Effector memory CD8-positive, alpha-beta T cell (primary cell): ENCODE measurements at places on chromosomes 4 and X.

DNA sequence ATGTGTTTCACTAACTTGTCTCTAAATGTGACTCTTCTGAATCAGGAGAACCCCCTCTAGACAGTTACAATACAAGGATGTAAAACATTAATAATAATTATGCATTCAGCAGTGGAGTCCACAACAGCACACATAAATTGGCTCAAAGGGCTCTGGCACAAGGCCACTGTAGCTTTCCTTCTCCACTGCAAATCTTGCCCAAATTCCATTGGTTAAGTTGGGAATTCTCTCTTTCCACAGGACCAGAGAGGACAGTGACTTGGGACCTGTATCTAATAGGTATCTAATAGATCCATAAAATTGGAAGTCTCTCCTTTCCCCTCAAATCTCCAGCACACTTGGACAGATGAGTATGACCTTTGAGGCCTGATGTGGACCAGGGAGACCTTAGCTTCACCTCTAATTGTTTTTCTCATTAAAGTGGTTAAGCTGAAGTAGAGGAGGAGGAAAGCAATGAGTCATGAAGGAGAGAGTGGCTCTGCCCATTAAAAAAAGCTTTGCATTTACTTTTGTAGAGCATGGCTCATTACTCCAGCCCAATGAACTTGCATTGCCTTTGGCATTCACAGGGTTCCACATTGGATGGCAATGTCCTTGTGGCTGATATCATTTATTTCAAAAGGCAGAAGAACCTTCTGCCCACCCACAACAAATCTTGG, 72.3 kb upstream of the SH3RF1 start:
- DNase-seq: no peak

DNA sequence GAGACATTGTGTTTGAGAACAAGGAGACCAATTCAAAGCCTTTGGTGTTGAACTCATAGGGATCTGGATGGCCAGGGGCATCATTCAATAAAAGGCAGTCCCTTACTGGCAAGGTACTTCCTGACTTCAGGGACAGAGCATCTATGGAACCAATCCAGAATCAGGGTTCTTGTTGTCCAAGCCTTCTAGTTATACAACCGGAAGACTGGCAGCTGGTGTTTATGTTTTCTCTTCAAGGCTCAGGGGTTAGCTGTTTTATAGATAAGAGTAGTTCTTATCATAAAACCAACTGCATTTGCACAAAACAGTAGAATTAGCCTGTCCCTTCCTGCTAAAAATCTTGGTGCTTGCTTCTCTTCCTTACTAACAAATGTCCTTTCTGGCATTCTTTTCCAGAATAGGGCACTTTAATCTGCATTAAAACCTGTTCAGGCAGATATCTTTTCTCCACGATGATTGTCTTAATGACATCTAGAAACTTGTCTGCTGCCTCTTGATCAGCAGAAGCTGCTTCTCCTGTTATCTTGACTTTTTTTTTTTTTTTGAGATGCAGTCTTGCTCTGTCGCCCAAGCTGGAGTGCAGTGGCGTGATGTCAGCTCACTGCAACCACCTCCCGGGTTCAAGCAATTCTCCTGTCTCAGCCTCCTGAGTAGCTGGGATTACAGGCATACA, 38.4 kb upstream of the ARHGEF6 start:
- no peak for DNase-seq

DNA sequence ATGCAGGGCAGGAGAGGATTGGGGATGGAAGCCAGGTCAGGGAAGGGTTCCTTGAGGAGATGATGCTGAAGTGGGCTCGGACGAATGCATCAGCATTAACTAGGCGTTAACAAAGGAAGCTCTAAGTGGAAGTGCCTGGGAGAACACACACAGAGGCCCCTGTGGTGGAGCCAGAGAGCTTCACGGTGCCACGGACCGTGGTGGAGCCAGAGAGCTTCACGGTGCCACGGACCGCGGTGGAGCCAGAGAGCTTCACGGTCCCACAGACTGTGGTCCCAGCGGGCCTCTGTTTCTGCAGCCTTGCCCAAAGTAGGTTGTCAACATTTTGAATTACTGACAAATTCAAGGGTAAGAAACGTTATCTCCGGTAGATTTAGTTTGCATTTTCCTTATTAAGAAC, 48.3 kb downstream of the TRIML2 start:
- no peak for DNase-seq

- DNase-seq: no peak
These were observed 55.9 kb upstream of the GABRA2 start for GRCh38 chr4:46445710-46446314.

DNA sequence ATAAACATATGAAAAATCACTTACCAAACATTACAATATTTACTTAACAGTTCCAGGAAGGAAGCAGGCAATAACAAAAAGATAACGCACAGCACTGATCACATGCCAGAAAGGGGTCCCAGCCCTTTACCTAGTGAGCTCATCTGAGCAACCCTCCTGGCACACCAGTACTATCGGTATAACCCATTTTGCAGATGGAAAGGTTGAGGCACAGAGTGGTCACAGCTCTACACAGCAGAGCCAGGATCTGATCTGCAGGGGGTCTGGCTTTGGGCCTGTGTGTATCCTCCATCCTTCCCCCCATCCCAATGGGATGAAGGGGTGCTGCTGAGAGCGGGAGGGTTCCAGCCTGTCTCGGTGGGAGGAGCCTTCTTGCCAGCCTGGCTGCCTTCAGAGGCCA, 5.0 kb downstream of the NSG1 start:
- DNase-seq: no peak

DNA sequence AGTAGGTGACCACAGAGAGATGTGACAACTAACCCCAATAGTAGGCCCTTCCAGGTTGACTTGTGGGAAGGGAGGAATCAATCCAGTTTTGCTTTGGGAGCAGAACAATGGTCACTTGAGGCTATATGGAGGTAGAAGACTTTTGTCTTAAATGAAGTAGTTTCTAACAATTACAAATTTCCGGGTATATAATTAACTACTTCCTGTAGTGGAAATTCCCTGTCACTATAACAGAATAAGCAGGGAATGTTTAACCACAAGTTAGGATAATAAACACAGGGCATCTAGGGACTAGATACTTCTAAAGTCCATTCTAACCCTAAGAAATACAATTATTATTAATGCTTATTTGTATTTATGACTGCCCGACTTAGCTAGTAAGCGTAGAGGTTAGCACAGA, 99.0 kb upstream of the TRPC3 start:
- no peak for DNase-seq

- DNase-seq: no peak
These were observed 64.6 kb upstream of the TRPC5 start for GRCh38 chrX:112147206-112147605.

- DNase-seq: no peak
These were observed 10.1 kb downstream of the FGFRL1 start for GRCh38 chr4:1021386-1022050.

DNA sequence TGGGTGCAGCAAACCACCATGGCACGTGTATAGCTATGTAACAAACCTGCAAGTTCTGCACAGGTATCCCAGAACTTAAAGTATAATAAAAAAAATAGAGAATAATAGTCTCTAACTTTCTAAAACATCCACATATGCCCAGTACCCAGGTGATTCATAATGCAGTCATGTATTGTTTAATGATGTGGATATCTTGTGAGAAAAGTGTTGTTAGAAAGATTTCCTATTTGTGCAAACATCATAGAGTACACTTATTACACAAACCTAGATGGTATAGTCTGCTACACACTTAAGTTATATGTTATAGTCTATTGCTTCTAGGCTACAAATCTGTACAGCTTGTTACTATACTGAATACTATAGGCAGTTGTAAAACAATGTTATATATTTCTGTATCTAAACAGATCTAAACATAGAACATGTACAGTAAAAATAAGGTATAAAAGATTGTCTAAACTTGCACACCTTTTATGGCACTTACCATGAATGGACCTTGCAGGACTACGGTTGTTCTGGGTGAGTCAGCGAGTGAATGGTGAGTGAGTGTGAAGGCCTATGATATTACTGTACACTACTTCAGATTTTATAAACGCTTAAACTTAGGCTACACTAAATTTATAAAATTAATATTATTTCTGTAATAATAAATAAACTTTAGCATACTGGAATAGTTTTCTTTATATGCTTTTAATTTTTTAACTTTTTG, 232.2 kb upstream of the SLIT2 start:
- DNase-seq: no peak

GRCh38 chrX:37380924-37381323, 31.8 kb downstream of the PRRG1 start:
- DNase-seq: no peak

DNA sequence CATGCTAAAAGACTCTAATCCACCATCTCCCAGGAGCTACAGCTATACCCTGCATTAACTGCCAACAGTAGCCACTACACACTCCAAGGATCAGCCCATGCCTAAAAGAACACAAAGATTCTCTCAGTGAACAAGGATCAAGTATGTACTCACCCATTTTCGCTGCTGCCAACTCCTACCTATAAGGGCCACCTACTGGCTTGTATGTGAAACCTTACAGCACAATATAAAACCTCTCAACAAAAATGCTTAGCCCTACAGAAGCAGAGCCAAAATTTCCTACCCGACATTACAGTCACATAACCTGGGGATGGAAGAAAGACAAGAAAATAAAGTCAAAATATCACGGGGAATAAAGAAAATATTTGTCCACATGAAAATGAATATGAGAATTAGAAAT, 562.8 kb upstream of the POU3F4 start:
- no peak for DNase-seq

DNA sequence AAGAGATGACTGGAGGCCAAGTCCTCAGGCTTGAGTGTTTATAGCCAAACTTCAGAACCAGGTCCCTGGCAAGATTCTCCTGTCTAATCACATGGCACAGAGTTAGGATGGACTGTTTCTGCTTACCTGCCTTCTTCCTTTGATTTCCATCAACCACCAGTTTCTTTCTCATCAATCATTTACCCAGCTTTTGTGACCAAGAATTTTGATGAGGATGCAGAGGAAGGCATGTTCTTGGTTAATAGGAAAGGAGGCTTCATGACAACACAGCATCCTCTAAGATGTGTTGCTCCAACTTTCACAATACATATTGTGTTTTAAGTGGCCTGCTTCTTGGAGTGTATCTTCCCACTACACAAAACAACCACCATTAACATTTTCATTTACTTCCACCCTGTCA, 65.3 kb downstream of the NFKB1 start:
- no peak for DNase-seq

DNA sequence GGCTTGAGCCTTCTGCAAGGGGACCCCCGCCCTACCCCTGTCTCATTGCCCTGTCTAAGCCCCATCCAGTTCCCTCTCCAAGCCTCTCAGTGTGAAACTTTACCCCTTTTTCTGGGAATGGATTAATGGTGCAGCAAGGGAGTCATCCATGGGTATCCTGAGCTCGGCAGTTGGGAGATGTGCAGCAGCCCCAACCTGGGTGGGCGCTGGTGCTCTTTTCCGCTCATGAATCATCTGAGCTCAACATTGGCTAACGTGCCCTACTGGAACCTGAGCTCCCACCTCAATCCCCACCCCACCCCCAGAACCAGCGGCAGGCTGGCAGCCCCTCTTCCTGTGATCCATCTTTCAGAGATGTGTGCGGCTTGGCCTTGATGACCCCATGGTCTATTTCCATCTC, 130.3 kb upstream of the MSX1 start:
- no peak for DNase-seq

DNA sequence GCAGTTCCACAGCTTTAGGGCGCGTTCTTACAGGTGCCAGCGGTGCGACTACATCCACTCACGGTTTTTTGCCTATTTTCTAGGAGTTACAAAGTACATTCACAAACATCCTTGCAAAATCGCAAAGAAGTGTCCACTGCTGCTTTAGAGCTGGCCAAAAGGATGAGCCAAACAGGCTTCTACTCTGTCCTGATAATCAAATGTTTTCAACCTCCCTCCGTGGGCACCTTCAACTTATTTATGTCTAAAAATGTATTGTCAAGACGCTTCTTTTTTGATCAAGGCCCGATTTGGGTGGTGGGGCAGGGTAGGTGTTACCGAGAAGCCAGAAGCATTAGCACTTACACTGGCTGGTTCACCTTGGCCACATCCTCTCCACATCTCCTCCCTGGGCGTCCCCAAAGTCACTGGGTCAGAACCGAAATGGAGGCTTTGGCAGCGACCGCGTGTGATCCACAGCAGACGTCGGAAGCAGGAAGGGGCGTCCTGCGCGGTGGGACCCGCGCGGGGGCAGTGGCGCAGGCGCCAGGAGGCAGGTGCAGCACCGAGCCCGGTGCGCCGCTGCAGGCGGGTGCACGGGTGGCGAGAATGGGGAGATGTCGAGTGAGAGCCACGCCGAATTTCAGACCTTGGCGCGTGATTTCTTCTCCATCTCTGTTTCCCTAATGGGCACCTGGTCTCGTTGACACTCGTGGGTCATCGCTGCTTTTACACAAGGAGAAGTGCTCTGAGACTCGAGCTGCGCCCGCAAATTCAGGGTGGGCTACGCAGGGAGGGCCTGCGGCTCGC, 16.9 kb downstream of the NKX3-2 start:
- no peak for DNase-seq

DNA sequence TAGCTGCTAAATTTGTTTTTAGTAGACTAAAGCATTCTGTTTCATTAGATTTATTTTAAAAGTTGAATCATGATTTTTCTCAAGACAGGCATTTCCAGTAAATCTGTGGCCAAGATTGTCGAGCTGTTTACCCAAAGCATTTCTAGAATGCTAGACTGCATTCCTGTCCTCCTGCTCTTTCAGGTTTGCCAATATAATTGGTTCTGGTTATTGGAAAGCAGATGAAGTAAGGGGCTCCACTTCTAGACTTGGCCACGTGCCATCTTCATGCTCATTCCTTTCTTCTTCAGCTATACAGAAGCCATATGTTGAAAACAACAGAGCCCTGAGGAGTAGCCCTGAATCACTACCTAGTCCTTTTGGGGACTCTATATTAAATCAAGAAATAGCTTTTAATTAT, 62.5 kb downstream of the PGRMC2 start:
- DNase-seq: no peak

DNA sequence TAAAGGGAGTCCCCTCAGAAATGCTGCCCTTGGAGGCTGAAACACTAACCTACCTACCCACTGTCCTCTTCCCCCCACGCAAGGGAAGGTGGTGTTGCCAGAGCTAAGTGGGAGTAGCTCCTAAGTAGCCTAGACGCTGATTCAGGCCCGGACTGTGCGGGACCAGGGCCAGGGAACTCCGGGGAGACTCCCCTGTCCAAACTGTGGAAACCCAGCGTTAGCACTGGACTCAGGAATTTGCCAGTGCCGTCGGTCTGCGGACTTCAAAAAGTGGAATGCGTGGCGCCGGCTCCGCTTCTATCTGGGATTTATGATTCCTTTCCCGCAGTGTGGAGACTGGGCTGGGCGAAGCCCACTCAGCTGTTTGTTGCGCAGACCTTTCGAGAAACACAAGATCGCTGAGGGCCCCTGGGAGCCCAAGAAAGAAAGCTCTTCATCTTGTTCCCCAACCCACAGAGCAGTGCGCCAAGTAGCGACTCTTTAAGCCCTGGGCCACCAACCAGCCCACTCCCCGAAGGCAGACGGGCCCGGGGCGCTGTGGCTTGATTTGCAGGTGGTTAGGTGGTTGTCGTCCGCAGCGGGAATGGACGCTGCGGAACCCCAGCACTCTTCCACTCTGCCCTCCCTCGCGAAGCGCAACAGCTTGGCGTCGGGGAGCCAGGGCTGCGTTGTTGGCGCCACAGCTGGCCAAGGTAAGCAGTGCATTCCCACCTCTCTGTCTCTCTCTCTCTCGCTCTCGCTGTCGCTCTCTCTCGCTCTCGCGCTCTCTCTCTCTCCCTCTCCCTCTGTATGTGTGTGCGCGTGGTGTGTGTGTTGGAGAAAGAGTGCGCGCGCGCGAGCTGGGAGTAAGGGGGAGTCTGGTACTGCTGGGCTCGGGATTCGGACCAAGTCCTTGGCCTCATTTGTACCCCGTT, 2.0 kb downstream of the TMEM255A start:
- peak; percentile 62 for DNase-seq
